A549 treated with ZK216348 at 1 μM for 4 hours (cell line): ENCODE measurements at places on chromosomes 13 and 19. TPM values are rescaled to one million over a fixed set of nuclear protein-coding genes. Genes with fewer than 3 reads are reported as not detected.

KCTD4 gene
- total RNA-seq: not detected in 5 replicates

COX7A1 gene
- total RNA-seq: not detected in 5 replicates

LRCH1 gene
- total RNA-seq: 6.4 to 10.4 TPM (median 9.1 TPM) in 5 replicates

FDX2 gene
- 13.9 to 37.4 TPM (median 32.8 TPM) in 5 replicates for total RNA-seq

GRAMD1A gene
- 108 to 154 TPM (median 144 TPM) in 5 replicates for total RNA-seq

TMEM238 gene
- 2.3 to 14.6 TPM (median 11.3 TPM) in 5 replicates for total RNA-seq

ZNF470 gene
- 1.4 to 1.7 TPM (median 1.6 TPM) in 5 replicates for total RNA-seq

KBTBD7 gene
- 1.7 to 2.9 TPM (median 2.6 TPM) in 5 replicates for total RNA-seq

F10 gene
- total RNA-seq: not detected in 5 replicates

CEACAM7 gene
- total RNA-seq: not detected in 5 replicates

RNF17 gene
- not detected in 5 replicates for total RNA-seq
